ENCODE measurements at places on chromosomes 12 and 14.

DNA sequence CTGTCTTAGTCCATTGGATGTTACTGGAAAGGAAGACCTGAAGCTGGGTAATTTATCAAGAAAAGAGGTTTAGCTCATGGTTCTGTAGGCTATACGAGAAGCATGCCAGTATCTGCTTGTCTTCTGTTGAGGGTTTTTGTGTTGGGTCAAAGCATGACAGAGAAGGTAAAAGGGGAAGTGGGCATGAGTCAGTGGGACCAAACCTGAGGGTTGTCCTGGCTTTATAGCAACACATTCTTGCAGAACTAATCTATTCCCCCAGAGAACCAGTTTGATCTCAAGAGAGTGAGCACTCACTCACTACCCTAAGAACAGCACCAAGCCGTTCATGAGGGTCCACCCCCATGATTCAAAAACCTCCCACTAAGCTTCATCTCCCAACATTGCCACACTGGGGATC, 19.0 kb upstream of the KRAS start:
- DNase-seq, result no peak

GRCh38 chr14:56417173-56417572, 162.4 kb upstream of the TMEM260 start:
- DNase-seq, result no peak

- no peak for DNase-seq
Measured at GRCh38 chr14:65348137-65348536, 64.4 kb upstream of the FUT8 start.

GRCh38 chr12:51820526-51821439, 27.7 kb downstream of the FIGNL2 start:
- no peak for DNase-seq

DNA sequence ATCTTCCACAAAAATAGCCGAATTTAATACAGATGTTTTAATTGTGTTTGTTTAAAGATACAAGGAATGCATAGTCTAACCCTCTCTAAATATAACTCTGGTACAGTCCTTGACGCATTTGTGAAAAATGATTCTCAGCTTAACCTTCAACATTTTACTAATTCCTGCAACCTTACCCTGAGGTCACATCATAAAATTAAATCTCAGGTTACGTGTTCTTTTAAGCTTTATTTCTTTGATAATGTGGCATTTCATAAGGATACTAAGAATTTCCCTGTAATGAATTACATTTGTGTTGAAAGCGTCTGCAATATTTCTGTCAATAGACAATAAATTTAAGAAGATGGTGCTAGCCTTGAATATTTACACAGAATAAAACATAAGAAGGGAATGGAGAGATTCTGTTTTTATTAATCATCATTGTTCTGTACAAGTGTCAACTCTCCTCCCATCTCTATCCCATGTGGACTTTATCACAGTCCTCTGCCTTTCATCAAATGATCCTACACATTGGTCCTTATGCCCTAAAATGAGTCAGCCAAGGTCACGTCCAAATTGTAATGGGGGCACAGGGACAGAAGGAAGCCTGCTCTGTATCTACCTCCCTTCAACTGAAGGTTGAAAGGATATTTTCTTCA, 769.3 kb upstream of the FLRT2 start:
- DNase-seq, result no peak

DNA sequence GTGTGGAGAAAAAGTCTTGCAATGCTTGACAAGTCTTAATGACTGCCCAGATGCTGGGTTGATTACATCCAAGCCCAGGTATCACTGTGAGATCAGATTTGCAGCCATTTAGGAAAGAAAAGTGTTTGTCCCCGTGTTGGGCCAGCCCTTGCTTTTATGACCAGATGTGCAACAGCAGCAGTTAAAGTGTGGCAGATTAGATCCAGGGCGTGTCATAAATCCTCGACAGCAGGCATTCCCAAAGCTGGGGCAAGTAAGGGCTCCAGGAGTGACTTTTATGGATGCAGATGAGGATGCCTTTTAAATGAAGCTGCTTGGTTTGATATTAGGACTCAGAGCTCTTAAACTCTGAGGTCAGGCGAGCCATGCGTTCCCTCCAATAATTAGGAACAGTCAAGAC, 1.7 kb downstream of the SMOC1 start:
- DNase-seq, result peak; percentile 36

GRCh38 chr12:11758510-11759493, 109.3 kb downstream of the ETV6 start:
- DNase-seq, result no peak

- no peak for DNase-seq
Measured at GRCh38 chr12:69161829-69162228, 77.5 kb upstream of the CPSF6 start.

GRCh38 chr12:89020689-89021088, 331.6 kb downstream of the DUSP6 start:
- no peak for DNase-seq

DNA sequence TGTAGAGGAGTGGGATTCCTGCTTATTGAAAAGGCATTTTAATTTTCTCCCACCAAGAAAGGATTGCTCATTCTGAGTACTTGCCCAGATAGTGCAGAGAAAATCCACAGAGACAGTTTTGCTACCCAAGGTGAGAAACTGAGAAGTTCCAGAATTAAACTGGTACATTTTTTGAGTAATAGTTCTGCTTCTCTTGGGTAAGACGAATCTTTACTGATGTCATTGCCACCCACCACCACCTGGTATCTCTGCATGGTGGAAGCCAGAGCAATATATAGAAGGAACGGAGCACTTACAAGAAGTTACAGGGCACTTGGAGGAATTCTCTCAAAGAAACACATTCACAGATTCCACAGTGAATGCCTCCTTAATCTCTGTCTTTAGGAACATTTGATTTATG, 20.7 kb upstream of the FRMD6 start:
- DNase-seq, result no peak

DNA sequence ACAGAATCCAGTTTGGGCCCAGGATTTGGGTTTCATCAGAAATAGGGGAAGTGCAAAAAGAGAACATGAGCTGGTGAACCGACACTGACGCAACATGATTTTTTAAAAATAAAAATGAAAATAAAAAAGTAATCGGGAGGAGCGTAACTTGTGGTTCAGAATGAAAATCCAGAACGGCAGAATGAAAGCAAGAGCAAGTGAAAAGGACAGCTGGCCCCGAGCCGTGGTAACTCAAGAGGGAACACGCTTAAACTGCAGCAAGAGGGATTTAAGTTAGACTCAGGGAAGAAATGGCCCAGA, 1.6 kb downstream of the SLC6A12 start:
- no peak for DNase-seq

GRCh38 chr12:84741692-84742091, 170.9 kb downstream of the SLC6A15 start:
- no peak for DNase-seq

- no peak for DNase-seq
Measured at GRCh38 chr14:91138511-91139359, 24.9 kb downstream of the DGLUCY start.
